CD4-positive, alpha-beta T cell treated with Interleukin-12 subunit alpha and Interleukin-12 subunit beta, for 1 hour (primary cell): ENCODE measurements at places on chromosomes 4 and X.

- DNase-seq = no peak
Measured at GRCh38 chrX:128458888-128459287, 406.7 kb upstream of the ACTRT1 start.

DNA sequence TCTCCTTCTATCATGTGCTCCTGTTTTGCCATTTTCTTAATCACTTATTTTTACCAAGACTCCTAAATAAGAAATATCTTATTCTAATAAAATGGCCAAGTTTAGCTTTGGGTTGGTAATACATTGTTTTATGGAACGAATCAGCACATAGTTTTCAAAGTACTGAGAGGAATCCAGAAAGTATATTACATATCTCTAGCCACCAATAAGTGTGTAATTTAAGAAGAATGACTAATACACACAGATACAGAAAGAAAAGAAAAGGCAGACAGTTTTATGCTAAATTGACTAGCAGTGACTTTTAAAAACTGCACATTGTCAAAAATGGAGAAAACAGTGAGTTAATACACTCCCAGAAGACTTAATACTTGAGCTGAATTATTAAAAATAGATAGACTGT, 167.0 kb upstream of the IL15 start:
- DNase-seq = no peak

- DNase-seq = no peak
Measured at GRCh38 chr4:172892300-172892699, 276.3 kb upstream of the GALNT7 start.

GRCh38 chr4:119172223-119172622, 36.6 kb downstream of the MYOZ2 start:
- no peak for DNase-seq

- DNase-seq = no peak
Measured at GRCh38 chrX:107398115-107398514, 51.3 kb upstream of the FRMPD3 start.

DNA sequence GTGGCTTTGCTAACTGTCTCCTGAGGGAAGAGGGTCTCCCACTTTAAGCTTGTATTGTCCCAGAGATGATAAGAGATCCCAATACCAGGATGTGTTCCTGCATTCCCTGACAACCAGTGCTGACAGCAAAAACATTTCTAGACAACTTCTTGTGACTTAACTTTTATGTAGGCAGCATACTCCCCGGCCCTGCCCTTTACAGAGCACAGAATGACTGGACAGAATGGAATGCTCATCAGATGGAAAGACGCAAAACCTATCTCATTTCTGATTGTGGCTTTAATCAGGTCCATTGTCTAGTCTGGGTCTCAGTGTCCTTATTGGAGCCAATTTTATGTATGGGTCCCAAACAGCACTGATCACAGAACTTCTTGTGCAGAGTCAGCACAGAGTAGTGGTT, 18.2 kb upstream of the PLAC1 start:
- no peak for DNase-seq

DNA sequence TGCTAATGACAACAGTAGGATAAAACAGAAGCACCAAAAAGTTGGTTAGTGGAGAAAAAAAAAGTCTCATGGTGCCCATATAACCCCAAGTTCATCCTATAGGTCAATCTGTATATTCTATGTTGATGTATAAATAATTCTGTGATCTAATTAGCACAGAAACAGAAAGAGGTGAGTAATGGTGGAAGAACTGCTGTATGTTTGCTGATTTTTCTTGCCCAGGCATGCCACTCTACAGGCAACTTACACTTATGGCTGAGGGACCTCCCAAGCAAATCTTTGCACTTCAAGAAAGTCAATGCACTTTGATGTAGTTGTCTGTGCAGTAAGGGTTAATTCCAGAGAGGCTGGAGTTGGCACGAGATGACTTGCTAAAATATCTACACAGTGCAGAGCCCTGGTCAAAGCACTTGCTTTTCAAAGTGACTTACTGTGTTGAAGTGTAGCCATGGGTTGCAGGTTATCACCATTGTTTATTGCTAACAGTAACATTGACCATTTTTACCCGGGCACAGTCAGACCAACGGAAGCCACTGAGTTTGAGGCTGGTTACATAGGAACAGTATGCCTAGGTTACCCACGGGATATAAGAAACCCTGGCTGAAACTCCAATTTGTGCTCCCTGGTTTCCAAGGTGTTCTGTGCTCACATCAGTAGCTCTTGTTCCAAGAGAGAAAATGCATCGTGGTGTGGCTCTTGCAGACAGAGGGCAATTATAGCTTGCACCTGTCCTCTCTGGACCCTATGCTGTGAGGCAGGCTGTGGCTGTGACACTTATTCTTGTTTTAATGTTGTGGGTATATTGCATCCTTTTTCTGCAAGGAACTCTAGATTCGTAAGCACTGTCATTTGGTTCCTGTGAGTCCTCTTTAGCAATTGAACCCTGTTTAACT, 141.3 kb upstream of the FTHL17 start:
- DNase-seq = no peak

DNA sequence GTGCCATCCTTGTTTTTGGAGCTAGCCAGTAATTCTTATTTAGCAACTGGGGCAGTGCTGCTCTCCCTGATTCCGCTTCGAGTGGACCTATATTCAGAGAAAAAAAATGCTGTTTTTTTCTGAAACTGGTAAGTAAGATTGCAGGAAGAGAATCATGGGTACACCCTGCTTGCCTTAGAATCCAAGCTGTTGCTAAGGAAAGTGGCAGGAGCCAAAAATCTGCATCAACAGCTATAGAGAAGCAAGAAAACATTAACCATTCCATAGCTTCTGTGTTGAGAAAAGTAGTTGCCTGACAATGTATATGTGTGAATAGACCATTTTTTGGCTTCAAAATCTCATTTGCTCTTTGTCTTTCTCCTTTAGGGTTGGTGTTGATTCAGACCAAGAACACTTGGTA, 44.5 kb downstream of the SLC9A6 start:
- DNase-seq = no peak

DNA sequence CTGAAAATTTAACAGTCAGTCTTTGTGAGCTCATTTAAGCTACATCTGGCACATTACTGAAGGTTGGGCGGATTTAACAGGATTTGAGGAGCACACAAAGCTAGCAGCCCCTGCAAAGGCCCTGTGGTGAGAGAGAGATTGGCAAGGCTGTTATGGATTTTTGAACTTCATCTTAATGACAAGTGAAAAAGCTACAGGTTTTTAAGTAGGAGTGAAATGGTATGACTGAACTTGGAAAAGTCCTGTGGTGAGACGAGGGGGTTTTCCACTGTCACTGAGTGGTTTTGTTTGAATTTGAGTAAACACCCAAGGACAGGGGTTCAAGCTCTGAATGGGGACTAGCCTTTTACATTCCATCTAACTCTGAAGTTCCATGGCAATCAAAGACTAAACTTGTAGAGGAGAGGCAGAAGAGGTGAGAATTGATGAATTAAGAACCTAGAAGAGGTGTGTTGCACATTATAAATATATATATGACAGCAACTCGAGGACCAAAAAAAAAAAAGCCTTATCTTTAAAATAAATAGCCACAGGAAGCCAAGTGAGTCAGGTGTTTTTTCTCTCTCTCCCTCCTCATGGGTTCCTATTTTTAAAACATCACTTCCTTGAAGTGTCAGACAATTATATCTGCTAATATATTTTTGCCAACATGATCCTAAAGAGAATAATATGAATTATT, 47.8 kb upstream of the CLNK start:
- peak; percentile 6 for DNase-seq

- DNase-seq = no peak
Measured at GRCh38 chrX:45322820-45323219, 122.1 kb upstream of the DIPK2B start.

GRCh38 chr4:100008048-100008447, 58.0 kb upstream of the H2AZ1 start:
- DNase-seq = no peak

DNA sequence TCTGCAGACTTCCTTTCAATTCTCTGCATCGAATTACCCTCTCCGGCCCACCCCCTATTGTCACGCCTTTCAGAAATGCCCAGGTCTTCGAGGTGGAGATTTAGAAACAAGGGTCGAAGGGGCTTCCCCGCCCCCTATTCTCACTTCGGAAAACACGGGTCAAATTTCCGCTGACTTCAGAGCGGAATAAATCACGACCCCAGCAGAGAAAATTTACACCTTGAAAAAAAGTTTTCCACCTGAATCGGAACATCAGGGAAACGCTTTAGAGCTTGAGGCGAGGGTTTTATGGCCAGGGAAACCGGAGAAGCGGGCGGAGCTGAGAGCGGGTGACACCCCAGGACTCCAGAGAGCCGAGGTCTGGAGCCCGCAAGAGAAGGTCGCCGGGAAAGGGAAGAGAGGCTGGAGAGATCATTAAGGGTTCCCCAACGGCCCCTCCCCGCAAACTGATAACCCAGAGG, 1.6 kb downstream of the SHISA3 start:
- no peak for DNase-seq

GRCh38 chrX:146956760-146957159, 142.2 kb upstream of the CXorf51A start:
- no peak for DNase-seq

DNA sequence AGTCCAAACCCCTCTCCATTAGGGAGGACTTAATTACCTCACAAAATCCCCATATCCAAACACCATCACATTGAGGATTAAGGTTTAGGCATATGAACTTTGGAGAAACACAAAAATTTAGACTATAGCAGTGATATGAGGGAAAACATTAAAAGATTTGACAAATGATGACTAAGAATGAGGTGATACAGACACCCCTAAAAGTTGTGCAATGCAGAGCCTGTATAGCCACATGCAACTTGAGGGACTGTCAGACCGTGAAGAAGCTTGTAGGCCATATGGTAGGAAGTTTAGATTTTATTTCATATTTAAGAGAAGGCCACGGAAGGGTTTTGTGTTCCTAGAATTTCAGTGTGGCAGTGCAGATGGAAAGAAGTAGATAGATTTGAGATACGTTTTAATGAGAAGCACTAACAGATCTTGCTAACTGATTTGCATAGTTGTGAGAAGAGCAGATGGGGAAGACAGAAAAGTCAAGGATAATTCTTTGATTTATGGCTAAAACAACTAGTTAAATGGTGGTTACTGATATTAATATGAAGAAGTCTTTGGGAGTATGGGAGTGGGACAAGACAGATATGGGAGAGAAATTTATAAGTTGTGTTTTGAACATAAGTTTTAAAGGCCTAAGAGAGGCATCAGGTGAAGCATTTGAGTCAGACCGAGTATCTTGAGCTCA, 5.5 kb upstream of the FIP1L1 start:
- no peak for DNase-seq

GRCh38 chr4:3485011-3485791, 22.1 kb downstream of the DOK7 start:
- no peak for DNase-seq
